ENCODE measurements at places on chromosomes 2 and 18.

GRCh38 chr2:237898057-237898414 is 38.6 kb downstream of the RAMP1 start:
- DNase-seq = no peak

- DNase-seq = no peak
Observed at GRCh38 chr2:214710729-214711128, 98.8 kb downstream of the BARD1 start.

- DNase-seq = no peak
Observed at GRCh38 chr18:22705328-22705727, 227.8 kb upstream of the RBBP8 start.

DNA sequence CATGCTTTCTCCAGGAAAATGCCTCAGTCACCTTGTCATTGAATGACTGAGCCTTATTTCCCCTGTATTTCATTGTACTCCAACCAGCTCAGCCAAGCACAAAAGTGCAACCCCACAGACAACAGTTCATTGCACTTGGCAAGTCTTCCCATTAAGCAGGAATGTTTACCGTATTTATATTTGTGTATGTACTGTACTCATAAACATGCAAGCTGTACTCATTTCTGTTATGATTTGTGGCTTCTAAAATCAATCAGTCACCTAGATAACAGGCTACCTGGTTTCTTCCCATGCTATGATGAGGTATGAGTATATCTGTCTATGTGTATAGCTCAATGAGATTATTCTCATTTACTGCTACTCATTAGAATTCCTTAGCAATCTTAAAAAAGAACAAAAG is 505.5 kb upstream of the FAM98A start:
- DNase-seq = no peak

DNA sequence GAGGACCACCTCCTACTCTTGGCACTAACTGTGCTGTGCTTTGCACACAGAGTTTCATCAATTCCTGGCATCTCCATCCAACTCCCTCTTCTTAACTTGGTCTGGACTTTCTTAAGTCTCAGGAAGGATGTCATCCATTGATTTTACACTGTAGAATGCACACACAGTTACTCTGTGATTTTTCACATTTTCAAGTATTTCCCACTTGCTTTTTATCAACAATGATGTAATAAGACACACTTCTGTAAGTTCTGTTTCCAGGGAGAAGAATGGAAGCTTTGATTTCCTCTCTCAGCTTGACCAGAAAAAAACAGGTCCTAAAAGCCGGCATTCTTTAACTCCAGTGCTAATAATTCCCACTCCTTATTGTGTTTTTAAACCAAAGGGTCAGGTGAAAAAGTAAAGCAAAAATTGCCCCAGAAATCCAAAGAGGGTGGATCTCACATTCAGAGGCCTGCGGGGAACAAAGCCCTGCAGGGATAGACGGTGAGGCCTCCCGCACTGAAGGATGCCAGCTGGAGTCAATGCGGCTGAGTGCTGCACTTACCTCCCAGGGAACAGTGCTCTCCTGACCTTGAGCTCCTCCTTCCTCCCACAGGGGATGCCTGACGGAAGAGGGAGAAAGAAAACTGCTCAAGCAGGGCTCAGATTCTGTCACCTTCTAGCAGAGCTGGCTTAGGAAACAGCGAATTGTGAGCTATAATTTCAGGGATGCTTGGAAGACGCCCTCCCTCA is 83.1 kb downstream of the PDCL3 start:
- DNase-seq = no peak

- peak; percentile 18 for DNase-seq
Observed at GRCh38 chr2:46144133-46144800, 152.9 kb upstream of the EPAS1 start.
